NCI-H1092 treated with DMSO at 0.1 percent for 48 hours (cell line): ENCODE measurements at places on chromosomes 16 and 17.

DNA sequence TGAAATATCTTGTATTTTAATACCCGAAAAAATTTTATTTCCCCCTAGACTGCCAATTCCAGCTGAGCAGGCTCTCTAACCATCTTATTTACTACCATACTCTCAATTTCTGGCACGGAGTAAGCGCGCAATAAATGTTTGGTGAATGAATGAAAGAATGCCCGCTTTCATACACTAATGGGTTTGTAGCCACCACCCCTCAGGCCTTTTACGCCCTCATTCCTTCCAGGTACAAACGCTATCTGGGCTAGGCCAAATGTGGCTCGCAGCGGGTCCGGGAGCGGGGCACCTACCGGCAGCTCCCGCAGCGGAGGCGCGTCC lies 536 bp upstream of the PLD2 start:
- DNase-seq = no peak

- no peak for DNase-seq
These were observed 631 bp downstream of the KREMEN2 start for GRCh38 chr16:2964475-2965336.

DNA sequence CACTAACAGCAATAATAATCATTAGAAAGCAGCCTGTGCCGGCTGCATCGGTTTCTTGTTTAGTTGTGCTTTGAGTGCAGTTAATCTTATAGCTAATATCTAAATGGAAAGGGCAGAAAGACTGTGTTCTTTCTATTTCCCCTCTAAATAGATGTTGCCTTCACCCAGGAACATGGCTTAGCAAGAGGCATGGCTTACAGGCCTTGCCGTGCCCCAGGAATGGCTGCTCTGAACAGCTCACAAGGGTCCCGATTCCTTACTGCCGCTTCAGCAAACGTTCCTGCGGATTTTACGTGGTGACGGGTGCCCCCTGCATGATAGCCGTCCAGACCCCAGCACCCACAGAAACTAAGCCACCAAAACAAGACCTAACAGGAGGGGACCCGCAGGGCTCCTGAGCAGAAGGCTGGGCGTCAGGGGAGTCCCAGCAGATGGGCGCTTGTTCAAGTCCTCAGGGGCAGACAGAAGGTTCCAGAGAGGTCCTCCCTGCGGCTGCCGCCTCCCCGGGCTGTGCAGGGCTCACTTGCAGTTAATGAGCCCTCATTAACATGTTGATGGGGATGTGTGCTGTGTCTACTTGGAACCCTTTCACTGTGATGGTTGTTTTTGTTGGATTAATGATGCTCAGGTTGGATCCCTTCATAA lies 52.5 kb upstream of the ENPP7 start:
- DNase-seq = no peak

DNA sequence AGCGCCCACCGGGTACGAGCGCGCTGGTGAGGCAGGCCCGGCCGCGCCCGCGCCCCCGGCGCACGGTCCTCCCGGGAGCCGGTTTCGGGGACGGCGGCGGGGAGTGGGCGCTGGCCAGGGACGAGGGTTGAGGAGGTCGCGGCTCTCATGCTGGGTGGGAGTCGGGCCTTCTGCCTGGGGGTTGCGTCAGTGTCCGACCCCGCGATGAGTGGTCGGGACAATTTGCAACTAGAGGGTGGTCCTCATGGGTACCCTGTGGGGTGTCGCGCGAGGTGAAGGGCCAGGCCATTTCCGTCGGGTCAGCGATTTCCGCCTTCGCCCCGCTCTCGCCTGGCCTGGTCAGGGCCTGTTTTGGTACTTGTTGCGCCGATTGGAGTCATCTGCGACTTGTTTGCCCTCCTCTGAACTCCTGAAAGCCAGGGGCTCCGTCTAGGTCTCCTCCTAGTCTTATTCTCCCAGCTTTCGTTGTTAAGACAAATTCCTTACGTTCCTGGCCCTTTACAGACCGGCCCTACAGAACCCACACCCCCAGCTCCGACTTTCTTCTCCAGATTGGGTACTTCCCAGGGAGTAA lies 14.9 kb downstream of the NAA60 start:
- DNase-seq = no peak

DNA sequence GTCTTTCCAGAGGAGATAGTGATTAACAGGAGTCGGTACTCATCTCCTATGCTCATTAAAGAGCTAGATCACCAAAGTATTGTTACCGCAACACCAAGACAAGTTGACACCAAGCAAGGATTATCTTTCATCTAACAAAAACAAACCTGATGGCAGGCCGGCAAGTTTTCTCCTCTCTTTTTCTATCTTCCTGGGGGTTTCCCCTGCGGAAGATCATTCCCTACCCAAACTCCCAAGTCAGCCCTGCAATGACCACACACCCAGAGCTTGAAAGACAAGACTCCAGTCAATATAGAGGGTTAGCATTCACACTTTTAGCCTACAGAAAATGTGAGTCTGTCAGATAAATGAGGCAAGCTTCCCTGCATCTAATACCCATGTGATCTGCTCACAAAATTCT lies 312.1 kb downstream of the SOX9 start:
- DNase-seq = no peak

GRCh38 chr17:31579265-31579664 lies 187.8 kb downstream of the RAB11FIP4 start:
- DNase-seq = peak; percentile 31

- DNase-seq = no peak
These were observed 43.3 kb downstream of the RANBP10 start for GRCh38 chr16:67763066-67763465.

- no peak for DNase-seq
These were observed 10.1 kb upstream of the MNT start for GRCh38 chr17:2410951-2411350.

DNA sequence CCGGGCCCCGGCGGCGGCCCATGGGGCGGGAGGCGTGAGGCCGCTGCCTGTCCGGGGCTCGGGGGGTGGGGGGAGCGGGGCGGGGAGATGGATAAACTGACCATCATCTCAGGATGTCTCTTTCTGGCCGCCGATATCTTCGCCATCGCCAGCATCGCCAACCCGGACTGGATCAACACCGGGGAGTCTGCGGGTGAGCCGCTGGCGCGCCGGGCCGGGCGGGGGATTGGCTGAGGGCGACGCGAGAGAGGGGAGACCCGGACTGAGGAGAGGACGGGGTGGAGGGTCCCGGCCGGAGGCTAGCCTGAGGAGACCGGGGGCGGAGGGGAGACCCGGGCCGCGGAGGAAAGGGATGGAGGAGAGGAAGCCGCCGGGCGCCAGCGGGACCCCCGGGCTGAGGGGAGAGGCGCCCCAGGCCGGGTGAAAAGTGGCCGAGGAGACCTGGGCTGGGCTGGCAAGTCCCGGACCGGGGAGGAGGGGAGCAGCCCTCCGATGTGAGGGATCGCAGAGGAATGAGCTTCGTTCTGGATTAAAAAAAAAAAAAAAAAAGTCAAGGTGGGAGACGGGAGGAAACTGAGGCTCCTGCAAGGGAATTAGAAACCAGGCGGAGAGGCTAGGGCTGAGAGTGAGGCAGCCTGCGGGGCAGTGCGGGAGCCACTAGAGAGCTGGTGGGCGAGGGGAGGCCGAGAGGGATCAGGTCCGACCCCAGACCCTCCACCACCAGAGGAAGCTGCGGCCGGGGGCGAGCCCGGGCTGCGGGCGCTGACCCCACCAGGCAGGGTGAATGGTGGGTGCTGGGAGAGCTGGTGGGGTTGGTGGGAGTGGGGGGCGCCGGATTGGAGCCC lies 526 bp downstream of the MOSMO start:
- DNase-seq = peak; percentile 15

- DNase-seq = no peak
These were observed 42.6 kb downstream of the SIAH1 start for GRCh38 chr16:48342591-48342990.

DNA sequence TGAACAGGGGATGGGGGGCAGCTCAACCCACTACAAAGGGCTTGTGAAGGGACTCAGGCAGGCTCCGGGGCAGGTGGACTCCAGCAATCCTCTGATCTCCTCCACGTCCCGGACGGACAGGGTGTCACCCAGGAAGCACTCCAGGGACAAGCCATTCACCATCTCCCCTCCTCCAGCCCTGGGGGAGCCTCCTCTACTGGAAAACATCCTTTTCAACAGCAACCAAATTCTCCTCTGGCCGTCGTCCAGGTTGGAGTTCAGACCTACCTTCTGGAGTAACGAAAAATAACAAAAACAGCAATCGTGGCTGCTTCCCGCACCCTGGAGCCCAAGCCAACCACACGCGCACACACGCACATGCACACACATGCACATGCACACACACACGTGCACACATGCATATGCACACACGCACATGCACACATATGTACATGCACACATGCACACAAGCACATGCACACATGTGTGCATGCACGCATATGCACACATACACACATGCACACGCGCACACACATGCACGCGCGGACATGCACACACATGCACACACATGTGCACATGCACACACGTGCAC lies 8.9 kb upstream of the RBFOX3 start:
- DNase-seq = no peak

- no peak for DNase-seq
These were observed 40.7 kb upstream of the SLC38A10 start for GRCh38 chr17:81335773-81336157.

- DNase-seq = peak; percentile 32
These were observed 33.3 kb downstream of the RHBDL3 start for GRCh38 chr17:32298721-32299579.

GRCh38 chr17:17987187-17987896 lies 14.7 kb downstream of the DRC3 start:
- DNase-seq = no peak

- DNase-seq = no peak
These were observed 197.8 kb downstream of the CDH11 start for GRCh38 chr16:64924086-64924485.

DNA sequence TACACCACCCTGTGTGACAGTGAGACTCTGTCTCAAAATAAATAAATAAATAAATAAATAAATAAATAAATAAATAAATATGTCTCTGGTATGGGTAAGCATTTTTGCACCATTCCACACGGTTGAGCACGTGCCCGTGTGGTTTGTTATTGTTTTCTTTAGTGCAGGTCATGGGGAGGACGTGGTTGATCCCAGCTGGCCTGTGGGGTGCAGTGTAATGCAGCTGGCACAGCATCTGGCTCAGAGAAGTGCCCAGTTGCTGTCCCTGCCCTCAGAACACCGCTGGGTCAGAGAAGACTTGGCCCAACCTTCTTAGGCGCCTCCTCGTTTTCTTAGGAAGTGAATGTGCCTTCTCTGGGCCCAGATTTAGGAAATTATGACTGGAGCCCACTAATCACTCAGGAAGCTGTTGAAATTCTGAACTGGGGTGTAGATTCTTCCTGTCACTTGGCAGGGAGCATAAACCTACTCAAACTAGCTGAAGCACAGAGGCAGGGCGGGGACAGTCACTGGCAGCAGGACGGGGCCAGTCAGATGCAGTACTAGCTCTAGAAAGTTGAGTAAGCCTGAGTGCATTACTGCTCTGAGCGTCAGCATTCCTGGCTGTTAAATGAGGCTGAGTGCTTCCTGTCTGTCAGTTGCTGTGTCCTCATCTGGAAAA lies 85.9 kb downstream of the SNX29 start:
- DNase-seq = no peak

GRCh38 chr17:79951361-79952264 lies 84.1 kb downstream of the TBC1D16 start:
- peak; percentile 67 for DNase-seq

DNA sequence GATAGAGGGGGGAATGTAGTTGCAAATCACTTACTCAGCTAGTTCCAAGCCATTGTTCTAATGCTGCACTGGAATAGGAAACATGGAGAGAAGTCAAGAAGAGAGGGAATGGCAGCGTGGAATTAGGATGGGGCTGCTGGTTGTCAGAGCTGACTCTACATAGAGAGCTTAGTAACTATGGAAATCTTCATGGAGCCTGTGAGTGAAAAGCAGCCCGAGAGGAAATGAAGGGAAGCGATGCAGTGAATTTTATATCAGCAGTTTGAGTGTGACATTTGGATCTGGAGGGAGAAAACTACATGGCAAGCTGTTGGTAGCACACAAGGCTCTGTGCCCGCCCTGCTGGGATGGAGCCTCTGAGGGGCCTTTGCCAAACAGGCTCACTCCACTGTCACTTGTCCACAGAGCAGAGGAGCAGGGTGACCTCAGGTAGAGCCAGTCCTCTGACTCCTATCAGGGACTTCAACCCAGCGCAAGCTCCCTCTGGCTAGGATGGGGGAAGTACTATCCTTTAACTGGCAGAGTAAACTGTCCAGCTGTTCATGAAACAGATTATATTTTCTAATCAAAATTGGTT lies 27.9 kb upstream of the PMFBP1 start:
- peak; percentile 34 for DNase-seq

GRCh38 chr16:79278506-79278905 lies 322.0 kb downstream of the MAF start:
- DNase-seq = no peak

GRCh38 chr17:63639125-63639524 lies 16.9 kb downstream of the MAP3K3 start:
- DNase-seq = no peak

GRCh38 chr16:2038382-2039231 lies 9.0 kb downstream of the NTHL1 start:
- no peak for DNase-seq

GRCh38 chr16:31711344-31711845 lies 162.2 kb upstream of the ZNF267 start:
- no peak for DNase-seq

DNA sequence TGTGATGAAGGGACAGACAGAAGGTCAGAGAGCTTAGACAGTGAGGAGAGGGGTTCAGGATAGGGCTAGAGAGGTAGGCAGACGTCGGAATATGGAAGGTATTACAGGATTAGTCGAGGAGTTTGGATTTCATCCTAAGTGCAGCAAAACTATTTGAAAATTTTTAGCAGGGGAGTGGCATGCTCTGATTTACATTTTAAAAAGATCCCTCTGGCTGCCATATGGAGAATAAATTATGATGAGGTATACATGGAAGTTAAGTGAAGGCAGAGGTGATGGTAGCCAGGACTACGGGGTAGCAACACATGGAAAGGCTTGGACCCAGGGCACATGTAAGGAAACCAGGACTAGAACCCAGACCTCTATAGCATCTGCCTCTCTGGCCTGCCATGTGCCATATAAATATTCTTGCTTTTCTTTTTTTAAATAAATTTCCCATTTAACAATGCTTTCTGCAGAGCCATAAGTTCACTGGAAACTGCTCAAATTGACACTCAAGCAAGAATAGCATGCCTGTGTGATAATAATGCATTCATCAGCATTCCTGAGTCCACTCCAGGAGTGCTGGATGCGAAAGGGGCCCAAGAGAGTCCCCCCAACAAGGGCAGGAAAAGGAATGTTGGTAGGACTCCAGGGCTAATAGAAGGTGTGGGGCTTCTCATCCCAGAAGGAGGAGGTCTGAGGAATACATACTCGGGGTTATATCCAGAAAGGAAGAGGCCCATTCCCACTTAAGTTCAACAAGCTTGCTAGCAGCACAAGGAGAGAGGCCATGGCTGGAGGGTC lies 78.2 kb downstream of the HLF start:
- DNase-seq = no peak
